ENCODE measurements at places on chromosomes 3 and 15.

GRCh38 chr15:101472033-101472432 lies 17.5 kb downstream of the PCSK6 start:
- DNase-seq = no peak

GRCh38 chr15:25287823-25288222 lies 151.0 kb downstream of the UBE3A start:
- no peak for DNase-seq

- peak; percentile 51 for DNase-seq
These were observed 82.5 kb downstream of the TOP2B start for GRCh38 chr3:25582242-25582641.

- no peak for DNase-seq
These were observed 441.1 kb downstream of the NLGN1 start for GRCh38 chr3:173838644-173839043.

- DNase-seq = no peak
These were observed 22.5 kb downstream of the TMEM44 start for GRCh38 chr3:194610689-194611088.

DNA sequence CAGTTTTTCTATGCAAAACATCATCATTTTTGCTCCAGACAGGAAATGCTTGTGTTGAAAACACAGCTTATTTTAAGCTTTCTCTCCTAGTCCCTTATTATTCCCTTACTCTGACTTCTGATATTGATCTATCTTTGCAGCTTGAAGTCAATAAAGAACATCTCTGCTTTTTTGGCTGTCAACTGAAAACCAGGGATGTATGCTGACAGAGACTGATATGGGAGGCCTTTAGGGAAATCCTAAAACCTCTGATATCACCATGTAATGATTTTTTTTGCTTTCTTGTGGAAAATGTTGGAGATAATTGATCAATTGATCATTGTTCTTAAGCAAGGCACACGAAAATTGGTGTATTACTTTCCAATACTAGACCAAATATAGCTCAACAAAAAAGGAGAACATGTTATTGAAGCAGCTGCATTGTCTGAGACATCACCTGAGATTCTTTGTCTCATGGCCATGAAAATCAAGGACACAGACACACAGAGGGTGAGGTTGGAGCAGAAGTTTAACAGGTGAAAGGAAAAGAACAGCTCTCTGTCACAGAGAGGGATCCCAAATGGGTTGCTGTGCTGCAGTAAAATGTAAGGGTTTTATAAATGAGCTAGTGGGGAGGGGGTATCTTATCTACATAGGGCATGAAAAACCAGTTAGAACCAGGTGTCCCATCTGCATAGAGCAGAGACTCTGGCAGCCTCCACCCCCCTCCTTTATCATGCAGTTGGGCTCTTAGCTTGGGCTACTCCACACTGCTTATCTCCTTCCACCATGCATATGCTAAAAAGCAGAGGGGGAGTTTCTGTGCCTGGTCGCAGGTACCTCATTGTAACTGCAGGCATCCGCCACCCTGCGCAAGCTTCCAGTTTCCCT lies 17.0 kb upstream of the SENP7 start:
- no peak for DNase-seq

- DNase-seq = peak; percentile 36
These were observed 2.1 kb downstream of the ATP11B start for GRCh38 chr3:182795389-182795782.

DNA sequence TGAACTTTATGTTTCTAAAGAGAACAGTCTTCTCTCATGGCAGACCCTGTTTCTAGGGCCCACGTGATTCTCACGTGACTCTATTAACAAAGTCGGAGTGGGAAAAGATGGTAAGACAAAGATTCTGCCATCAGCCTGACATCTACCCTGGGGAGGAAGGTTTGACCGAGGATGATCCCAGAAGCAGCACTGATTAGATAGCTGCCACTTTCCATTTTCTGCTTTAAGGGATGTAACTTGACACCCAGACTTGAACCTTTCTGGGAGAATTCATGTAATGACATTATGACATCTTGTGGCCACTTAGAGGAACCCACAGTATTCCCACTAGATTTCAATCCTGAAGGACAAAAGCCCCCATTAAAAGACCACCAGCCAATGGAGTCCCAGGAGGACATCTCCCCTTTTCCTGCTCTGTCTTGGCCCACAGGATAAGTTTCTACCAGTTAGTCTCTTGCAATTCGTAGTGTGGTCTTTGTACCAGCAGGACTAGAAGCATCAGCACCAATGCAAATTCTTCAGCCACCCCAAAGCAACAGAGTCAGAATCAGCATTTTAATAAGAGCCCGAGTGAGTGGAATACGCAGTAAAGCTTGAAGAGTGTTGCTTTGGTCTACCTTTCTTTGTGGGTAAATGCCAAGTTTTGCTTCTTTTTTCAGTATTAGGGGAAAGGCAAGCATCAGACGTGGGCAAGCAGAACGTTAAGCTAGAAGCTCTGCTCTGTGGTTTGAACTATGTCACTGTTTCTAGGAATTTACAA lies 480.5 kb upstream of the PROK2 start:
- no peak for DNase-seq

- no peak for DNase-seq
These were observed 551.5 kb downstream of the FOXP1 start for GRCh38 chr3:71031914-71032521.

- peak; percentile 5 for DNase-seq
These were observed 339.7 kb downstream of the NLGN1 start for GRCh38 chr3:173737167-173737808.

DNA sequence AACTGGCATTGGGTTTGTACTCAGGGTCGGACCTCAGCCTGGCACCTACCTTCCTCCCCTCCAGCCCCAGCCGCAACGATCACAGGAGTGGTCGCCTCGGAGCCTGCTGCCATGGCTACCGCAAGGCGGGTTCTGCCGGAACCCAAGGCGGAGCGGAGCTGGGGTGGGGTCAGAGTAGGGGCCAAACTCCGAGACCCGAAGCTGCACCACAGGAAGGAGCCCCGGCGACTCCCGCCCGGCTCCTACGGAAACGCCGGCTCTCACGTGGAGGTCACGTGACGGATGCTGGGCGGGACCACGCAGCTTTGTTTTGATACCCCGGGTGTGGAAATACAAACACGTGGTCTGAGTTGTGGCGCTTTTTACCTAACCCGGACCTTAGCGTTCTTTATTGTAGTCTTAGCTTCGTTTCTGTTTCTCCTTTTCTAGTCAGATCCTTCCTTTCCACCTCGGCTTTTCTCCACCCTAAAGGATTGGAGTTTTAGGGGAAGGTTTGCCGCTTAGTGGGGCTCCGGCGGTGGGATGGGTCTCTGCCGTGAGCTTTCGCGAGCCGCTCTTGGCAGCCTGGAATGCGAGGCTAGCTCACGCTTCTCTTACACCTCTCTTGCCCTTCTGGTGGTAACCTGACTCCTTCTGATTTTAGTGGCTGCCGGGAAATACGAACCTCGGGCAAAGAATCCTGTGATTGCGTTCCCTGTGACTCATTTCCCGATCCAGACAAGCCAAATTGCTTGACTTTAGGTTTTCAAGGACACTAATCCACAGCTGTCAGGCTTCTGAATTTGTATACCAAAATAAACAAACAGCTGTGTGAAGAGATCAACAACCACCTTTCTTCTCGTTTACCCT lies at the start of gene HSPBAP1:
TSS of gene HSPBAP1 (minus strand) at position 264 of the 849 bp plus-strand sequence. CDS start at position 113, 151 bp downstream.
- peak; percentile 91 for DNase-seq

- DNase-seq = no peak
These were observed 27.6 kb downstream of the FGD5 start for GRCh38 chr3:14846226-14846880.

DNA sequence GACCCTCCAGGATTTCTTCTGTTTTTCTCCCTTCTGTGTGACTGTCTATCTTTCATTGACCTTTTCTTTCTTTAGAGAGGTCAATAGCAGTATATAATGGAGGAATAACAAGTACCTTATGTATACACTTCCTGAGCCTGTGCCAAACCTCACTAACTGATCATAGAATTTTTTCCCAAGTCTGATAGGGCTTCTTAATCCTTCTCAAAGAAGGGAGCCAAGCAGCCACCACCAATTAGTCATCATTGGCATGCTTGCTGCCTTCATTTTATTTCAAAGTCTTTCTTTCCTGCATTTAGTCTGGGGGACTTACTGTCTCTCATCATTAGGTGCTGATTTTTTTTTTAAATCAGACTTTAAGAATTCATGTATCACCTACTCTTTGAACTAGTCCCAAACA lies 327.0 kb downstream of the FEZF2 start:
- no peak for DNase-seq

DNA sequence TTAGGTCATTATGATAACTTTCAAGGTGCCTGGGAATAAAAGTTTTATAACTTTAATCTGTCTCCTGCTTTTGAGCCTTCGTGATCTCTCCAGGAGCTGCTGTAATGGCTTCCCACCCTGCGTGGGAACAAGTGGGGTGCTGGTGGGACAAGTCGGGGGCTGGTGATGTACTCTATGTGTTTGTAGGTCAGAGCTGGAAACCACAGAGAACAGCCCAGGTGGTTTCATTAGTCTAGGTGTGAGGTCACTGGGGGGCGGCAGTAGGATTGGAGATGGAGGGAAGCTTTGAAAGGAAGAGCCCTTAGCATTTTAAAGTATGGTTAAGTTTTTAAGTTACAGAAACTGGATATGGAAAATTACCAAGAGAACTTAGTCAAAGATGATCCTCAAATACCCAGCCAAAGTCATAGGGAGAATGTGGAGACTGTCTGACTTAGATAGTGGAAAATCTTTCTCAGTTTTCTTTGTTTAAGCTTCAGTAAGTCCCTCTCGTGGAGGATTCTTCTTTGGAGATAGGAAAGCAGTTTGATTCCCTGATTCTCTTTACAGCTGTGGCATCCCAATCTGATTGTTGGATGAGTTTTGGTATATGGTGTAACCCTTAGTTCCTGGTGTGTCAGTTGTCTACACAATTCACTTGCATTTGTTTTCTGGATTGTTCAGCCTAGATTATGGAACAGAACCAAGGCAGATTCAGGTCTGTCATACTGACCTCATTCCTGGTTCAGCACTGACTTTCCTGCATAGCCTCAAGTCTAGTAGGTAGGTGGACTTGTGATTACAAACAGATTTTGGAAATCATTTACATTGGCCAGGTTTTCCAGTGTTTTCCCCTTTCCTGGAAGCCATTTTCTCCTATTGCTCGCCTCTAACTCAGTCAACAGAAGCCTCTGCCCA lies 115.6 kb downstream of the FNDC3B start:
- DNase-seq = no peak

DNA sequence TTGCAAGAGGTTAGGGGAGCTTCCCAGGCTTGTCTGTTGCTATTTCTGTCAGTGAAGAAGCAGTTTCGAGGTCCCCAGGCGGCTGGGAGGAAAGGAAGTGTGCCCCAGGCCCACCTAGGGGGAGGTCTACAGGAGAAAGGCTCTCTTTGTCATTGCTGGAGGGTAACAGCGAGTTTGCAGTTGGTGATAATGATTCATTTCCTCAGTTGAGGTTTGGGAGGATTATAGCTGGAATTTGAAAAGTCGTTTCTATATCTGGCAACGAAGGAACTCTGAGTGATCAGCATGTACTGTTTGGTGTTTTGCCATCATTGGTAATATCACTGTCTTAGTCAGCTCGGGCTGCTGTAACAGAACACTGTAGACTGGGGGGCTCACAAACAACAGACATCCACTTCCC lies 65.5 kb upstream of the UBE3A start:
- no peak for DNase-seq

DNA sequence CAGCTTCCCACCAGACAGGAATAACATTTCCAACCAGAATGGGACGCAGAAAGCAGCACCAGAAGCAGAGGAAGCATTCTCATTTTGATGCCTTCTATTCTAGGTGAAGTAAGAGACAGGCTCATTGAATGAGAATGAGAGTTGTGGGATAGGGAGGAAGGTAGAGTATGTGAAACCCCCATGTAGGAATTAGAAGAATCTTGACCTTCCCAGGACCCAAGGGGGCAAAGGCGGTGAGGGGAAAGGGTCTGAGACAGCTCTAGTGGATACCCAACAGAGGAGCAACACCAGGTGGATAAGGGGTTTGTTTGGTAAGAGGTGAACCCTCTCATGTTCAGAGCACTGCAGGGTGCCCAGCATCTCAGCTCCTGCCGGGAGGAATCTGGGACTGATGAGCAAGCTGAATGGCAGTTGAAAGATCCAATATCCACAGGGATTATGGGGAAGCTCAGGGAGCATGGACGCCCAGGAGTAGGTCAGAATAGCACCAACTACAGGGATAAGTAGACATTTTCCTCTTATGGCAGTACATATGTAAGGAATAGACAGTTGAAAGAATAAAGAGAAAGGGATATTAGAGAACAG lies 77.0 kb downstream of the PLCL2 start:
- DNase-seq = no peak

DNA sequence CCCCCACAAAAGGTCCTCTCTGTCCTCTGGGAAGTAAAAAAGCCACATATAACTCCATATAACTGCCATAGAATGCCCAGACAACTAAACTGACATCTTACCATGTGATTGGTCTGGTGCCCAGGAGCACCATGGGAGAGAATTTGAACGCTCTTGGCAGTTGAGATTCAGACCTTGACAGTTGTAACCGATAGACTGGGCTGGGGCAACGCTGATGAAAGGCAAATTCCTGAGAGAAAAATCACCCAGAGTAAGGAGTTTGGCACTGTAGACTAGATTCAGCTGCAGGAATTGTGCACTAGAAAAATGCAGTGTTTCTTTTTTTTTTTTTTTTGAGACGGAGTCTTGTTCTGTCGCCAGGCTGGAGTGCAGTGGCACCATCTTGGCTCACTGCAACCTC lies 240.5 kb downstream of the SOX2 start:
- no peak for DNase-seq

DNA sequence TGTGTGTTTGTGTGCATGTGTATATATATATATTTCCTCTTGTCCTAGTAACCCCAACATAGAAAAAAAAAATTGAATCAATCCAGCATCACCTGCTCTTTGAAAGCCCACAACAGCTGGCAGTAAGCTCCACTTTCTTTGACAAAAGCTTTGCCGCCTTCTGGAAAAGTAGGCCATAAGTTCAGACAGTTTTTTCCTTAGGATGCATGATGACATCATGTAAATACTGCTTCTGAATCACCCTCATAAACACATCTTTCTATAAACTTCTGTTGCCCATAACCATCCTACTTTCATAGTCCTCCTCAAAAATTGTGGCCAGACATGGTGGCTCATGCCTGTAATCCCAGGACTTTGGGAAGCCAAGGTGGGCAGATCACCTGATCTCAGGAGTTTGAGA lies 67.4 kb downstream of the CSNK1G1 start:
- no peak for DNase-seq

DNA sequence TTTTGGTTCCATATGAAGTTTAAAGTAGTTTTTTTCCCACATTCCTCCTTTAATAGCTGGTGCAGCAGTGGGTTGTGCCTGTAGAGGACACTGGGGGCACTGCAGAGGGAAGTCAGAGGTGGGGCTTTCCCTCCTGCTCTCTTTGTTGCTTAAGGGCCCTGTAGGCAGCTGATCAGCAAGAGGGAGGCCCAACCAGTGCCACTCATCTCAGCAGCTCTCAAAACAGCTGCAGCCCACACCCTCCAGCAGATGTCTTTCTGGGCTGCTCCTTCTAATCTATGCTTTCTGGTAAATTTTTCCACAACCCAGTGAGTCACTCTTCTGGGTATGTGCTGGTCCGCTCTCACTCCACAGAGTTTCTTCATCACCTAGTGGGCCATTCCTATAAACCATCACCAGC lies 263.8 kb downstream of the FEZF2 start:
- DNase-seq = peak; percentile 17

DNA sequence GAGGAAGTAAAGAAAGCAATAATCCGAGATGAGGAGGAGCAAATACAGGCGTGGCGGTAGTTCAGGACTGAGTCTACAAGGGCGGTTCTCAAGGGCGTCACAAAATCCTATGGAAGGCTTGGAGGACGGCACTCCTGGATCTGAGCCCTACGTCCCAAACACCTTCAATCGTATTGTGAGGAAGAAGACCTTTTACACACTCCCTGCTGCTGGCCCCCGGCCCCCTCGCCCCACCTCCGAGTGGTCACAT lies 747 bp downstream of the PLD1 start:
- DNase-seq = peak; percentile 45

Data from RWPE1 (cell line).